ENCODE measurements at places on chromosomes 2 and 18. TPM values are rescaled to one million over a fixed set of nuclear protein-coding genes. Genes with fewer than 3 reads are reported as not detected.

- no peaks in the 10 kb centered on the region for H3K36me3 ChIP-seq
- DNase-seq: no peak
- H3K27me3 ChIP-seq: peaks cover 11% of the 10 kb centered on the region
- H3K4me1 ChIP-seq: no peaks in the 10 kb centered on the region
- H3K4me3 ChIP-seq: no peak overlapping the region
- H3K27ac ChIP-seq: no peak overlapping the region
These were observed 21.9 kb upstream of the CERS6 start for GRCh38 chr2:168434146-168434545.

DNA sequence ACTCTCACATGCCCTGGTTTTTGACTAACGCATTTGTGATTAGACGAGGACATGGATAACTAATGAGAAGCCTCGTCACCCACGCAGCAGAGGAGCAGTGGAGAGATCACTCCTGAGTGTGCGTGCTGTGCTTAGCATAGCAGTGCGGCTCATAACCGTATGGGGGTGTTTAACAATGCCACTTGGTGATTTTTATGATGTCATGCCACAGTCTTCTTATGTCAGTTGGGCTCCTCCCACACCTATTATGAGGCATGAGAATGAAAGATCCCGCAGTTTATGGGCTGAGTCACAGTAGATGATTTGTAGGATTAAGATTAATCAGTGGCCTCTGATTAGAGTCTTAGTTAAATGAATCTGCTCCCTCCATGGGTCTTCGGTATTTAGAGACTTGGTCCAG, 2.5 kb upstream of the SMIM21 start:
- no peak for DNase-seq
- H3K27ac ChIP-seq: no peak overlapping the region
- no peaks in the 10 kb centered on the region for H3K36me3 ChIP-seq

The CDK15 gene
- not detected for total RNA-seq

The NTSR2 gene
- total RNA-seq: not detected

GRCh38 chr2:37226863-37227262, 4.5 kb downstream of the CEBPZ start:
- H3K27me3 ChIP-seq: no peaks in the 10 kb centered on the region
- H3K4me1 ChIP-seq: peaks cover 53% of the 10 kb centered on the region
- no peak overlapping the region for H3K4me3 ChIP-seq
- H3K36me3 ChIP-seq: peaks cover 43% of the 10 kb centered on the region

DNA sequence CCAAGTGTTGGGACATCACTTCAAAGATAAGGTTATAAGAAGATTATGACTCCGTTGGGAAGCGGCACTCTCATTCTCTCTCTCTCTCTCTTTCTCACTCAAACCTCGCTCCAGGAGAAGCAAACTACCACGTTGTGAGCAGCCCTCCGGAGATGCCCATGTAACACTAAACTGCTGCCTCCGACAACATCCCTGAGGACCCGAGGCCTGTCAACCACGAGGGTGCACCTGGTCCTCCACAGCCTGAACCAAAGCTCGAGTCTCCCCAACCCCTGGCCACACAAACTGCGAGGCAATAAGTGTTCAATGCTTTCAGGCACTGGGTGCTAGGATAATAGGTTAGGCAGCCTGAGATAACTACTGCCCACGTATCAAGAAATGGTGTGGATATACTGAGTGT, 654.5 kb upstream of the ID2 start:
- no peak overlapping the region for H3K27ac ChIP-seq
- no peaks in the 10 kb centered on the region for H3K36me3 ChIP-seq
- no peaks in the 10 kb centered on the region for H3K4me1 ChIP-seq
